Mesothelial cell of epicardium (in vitro differentiated cells): ENCODE measurements at places on chromosomes 4 and X. TPM values are rescaled to one million over a fixed set of nuclear protein-coding genes. Genes with fewer than 3 reads are reported as not detected.
A peak's percentile ranks its signal among the peaks of the same experiment; 100 is the strongest.

DNA sequence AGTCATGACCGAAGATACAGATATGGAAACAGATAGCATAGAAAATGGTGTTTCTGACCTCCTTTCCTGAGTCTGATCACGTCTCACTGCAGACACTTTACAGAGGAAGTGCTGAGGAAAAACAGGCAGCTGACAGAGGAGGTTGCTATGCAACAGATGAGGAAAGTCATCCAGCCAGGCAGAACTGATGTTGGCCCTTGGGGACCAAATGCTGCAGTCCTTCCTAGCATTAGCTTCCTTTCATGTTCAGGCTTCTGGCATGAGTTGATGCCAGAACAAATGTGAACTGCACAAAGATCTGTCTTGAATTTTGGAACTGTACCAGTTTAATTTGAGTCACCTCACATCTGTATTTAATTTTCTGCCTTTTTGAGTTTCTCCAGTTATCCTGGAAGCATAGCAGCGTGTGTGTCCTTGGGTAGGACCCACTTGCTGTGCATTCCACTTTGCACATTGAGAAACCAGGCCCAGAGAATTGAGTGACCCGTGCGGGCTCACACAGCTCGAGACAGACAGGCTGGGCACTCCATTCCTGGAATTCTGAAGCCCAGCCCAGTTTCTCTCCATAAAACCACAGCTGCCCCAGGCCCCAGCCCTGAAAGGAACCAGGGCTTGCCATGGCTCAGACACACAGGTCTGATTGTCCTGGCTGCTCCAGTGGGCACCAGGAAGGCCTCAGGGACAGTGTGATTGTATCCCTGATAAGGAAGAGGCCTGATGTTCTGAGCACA is 1.4 kb upstream of the MAGED1 start:
- DNase-seq, result no peak

GRCh38 chr4:125734504-125734903 is 419.7 kb downstream of the FAT4 start:
- no peak for DNase-seq

- no peak for DNase-seq
Measured at GRCh38 chr4:147994076-147994475, 262.2 kb downstream of the ARHGAP10 start.

GRCh38 chr4:85952528-85952927 is 407.3 kb downstream of the MAPK10 start:
- DNase-seq, result no peak

DNA sequence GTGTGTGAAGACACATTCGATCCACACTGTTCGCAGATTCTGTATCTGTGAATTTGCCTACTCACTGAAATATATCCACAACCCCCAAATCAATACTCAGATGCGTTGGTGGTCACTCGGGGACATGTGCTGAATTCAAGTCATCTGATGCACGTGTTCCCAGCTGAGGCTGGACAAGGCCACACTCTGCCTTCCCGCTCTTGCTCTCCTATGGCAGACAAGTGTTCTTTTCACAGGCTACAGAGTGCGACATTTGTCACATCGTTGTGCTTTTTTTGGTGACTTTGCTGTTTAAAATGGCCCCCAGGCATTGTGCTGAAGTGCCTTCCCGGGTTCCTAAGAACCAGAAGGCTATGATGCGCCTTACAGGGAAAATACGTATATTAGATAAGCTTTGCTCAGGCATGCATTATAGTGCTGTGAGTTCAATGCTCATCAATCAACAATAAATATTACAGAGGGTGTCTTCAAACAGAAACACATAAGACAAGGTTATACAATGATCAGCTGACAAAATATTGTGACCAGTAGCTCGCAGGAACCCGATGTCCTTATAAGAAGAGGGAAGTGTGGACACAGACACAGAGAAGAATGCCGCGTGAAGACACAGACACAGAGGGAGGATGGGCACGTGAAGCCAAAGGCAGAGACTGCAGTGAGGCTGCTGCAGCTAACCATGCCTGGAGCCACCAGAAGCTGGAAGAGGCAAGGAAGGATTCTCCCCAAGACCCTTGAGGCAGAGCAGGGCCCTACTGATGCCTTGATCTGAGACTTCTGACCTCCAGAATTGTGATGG is 42.0 kb downstream of the IRF2 start:
- no peak for DNase-seq

- DNase-seq, result no peak
Measured at GRCh38 chrX:94057385-94057784, 383.4 kb downstream of the FAM133A start.

DNA sequence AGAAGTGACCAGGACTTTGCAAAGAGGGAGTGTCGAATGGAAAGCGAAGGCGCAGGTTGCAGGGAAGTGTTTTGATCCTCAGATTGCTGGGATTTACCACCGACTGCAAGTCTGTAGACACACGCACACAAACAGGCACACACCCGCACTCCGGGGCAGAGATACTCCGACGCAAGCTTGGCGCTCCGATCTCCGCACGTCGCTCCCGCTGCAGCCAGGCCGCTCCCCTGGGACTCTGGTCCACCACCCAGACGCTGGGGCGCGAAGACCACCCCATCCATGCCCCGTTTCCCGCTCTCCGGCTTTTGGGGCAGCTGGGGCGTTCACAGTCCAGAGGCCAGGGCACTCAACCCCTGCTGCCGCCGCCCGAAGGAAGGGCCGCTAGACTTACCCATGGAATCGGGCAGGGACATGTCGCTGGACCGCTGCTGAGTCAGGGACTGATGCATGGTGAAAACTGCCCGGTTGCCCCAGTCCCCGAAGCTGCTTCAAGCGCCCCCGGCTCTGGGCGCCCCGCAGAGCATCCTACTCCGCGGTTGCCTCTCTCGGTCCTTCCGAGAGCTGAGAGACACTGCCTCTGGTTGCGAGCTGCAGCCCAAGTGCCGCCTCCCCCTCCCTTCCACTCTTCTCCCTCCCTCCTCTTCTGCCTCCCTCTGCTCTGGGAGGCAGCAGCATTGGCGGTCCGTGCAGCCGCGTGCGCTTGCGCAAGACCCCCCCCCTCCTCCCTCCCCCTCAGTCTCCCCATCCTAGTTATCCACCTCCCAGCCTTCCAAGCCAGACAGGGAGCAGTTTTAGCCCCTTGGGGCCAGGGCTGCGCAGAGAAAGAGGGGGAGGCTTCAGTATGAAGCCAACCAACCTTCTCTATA is at the start of gene TMEM255A:
Gene TMEM255A, minus strand, starts transcription at position 601 of the 866 bp plus-strand sequence. Its CDS starts 152 bp downstream, at position 449.
- DNase-seq, result peak; percentile 38

INPP4B gene
- total RNA-seq, result 26.1 to 35.4 TPM (median 27.9 TPM) in 3 replicates

HTR2C gene
- 1.1 to 1.5 TPM (median 1.1 TPM) in 3 replicates for total RNA-seq

ARMCX4 gene
- 29.0 to 30.8 TPM (median 29.4 TPM) in 3 replicates for total RNA-seq

SRPX2 gene
- 13.7 to 16.2 TPM (median 15.1 TPM) in 3 replicates for total RNA-seq
